ENCODE measurements at places on chromosomes 1 and 21.

- no peak for DNase-seq
Measured at GRCh38 chr1:66876664-66877063, 48.0 kb downstream of the DNAI4 start.

- DNase-seq: no peak
Measured at GRCh38 chr1:171195767-171196166, 10.7 kb downstream of the FMO2 start.

DNA sequence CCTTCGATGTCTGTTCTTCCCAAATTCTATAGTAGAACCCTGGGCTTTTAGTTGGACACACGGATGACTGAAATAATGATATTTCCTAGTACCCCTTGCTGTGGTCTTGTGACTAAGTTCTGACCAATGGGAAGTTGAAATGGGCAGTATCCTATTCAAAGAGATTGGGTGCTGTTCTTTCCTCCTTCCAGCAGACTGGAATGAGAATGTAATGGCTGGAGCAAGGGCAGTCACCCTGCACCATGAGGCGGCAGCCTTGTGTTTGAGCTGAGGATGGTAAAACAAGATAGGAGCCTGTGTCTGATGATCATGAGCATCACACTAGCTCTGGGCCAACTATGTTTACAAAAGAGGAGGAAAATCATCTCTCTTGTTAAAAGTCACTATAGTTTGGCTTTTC, 5.1 kb upstream of the SRM start:
- DNase-seq: no peak

DNA sequence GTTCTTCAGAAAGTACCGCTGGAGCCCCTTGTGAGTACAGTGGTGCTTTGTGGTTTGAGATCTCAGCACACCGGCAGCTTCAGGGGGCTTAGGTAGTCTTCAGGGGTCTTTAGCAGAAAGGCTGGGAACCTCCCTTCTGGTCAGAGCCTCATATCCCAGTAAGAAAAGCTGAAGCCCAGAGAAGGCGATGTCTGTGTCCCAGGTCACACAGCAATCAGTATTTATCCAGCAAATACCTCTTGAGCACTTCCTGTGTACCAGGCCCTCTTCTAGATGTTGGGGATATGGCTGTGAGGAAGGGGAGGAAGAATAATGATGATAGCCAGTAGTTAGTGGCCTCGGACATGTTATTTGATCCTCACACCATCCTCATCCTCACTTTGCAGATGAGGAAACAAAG, 14.3 kb downstream of the SERINC2 start:
- DNase-seq: no peak

DNA sequence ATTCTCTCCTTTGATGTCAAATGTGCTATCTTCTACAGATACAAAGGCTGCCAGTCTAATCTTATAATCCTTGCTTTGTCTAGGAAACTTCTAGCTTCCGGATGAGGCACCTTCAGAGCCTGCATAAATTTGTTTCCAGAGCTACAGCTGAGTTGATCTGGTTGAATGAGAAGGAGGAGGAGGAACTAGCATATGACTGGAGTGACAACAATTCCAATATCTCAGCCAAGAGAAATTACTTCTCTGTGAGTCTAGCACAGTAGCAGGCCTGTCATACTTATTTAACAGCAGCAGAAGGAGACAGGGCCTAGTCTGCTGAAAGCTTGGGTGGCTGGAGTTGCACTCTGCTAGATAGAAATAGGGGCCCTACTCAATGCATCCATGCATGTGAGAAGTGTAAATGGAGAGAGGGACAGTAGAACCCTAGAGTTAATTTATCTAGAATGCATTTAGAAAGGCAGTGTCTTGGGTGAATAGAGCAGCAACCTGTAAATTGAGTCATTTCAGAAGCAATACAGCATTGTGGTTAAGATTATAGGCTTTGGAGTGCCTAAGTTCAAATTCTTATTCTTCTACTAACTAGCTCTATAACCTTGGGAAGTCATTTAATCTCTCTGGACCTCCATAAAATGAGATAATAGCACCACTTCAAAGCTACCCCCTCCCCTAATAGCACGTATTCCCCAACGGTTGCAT, 89.0 kb downstream of the MACF1 start:
- DNase-seq: no peak

- peak; percentile 50 for DNase-seq
Measured at GRCh38 chr1:231929311-231929710, 302.7 kb downstream of the DISC1 start.

DNA sequence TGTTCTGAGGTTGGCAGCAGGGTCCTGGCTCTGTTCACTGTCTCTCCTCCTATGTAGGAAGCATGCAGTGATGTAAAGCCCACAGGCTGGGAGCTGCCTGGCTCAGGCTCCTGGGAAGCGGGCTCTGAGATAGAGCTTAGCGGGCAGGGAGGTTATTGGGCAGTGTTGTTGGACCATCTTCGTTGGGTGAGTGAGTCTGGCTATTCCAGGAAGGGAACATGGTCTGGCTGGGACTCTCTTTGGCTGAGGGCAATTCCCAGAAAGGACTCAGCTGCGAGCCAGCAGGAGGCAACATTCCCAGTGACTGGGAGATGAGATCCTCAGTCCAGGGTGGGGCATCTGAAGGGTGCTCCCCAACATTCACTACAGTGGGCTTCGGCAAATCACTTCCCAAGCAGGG, 96.2 kb downstream of the CCDC185 start:
- no peak for DNase-seq

GRCh38 chr21:31946231-31946630, 73.4 kb downstream of the HUNK start:
- DNase-seq: no peak

- DNase-seq: no peak
Measured at GRCh38 chr21:14888202-14888601, 176.6 kb downstream of the NRIP1 start.

GRCh38 chr21:18499761-18500376, 96.3 kb upstream of the TMPRSS15 start:
- peak; percentile 16 for DNase-seq

GRCh38 chr1:47175227-47175934, 14.5 kb downstream of the PDZK1IP1 start:
- peak; percentile 46 for DNase-seq

DNA sequence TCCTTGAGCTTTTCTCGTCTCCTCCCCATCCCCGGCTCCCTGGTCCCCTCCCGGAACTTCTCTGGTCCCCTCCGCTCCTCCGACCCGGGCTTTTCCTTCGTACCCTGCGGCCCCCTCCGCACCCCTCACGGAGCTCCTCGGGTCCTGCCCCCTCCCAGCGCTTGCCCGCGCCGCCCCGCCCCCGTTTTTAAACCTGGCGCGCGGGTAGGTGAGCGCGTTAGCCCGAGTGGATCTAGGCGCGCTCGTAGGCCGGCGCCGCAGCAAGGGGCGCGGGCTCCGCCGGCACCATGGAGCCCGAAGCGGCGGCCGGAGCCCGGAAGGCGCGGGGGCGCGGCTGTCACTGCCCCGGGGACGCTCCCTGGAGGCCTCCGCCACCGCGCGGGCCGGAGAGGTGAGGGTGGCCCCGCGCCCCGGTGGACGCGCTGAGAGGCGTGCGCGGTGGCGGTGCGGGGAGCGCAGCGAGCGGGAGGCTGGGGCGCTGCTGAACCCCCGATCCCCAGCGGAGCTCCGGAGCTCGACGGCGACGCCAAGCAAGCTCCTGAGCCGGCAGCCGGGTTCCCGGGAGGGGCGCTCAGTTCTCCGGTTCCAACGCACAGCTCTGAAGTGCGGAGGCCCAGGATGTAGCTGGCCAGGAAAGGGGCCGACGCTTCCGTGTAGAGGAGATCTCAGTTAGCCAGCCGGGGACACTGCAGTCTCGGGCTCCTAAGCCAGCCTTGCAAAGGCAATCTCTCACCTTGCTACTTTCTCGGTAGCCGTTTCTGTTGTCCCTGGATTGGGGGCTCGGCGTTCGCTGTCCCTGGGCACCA, at the start of gene RIPPLY3:
Gene RIPPLY3 (plus strand): TSS at position 217 of the 806 bp plus-strand sequence. CDS start 71 bp downstream, at position 288.
- DNase-seq: peak; percentile 7

- no peak for DNase-seq
Measured at GRCh38 chr1:54816951-54817350, 15.8 kb upstream of the TTC22 start.

DNA sequence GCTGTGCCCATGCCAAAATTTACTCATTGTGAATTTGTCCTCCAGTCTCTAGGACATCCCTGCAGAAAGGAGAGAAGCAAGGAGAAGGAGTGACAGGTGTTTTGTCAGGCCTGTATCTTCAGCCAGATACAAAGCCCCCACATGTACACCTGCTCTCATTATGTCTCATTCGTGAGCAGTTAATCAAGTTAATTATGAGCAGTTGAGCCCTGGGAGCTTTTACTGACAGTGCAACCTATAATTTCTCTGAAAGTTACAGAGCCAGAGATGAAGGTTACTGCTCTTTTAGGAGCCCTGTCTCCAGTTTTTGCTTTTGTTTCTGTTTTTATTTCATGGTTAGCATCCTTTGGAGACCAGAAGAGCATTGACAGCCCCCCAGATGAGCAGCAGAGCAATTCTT, 5.0 kb upstream of the ILDR2 start:
- no peak for DNase-seq

GRCh38 chr21:37195059-37195458, 72.1 kb downstream of the VPS26C start:
- DNase-seq: no peak

DNA sequence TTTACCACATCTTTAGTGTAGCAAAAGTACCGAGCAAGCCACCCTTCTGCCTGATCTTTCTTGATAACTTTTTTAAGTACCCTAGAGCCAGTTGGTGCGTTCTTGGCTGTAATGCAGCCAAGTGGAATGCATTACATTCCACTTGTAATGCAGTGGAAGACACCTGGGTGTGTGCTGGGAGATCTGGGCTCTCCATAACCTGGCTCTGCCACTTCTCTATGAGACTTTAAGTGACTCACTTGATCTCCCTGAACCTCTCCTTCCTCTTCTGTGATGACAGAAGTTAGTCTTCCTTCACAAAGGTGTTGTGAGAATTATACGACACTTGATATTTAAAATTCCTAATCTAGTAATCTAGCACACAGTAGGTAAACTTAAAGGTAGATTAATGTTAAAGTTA, 35.3 kb upstream of the NFIA start:
- no peak for DNase-seq

- DNase-seq: no peak
Measured at GRCh38 chr1:69540052-69540451, 27.7 kb upstream of the LRRC7 start.

- DNase-seq: no peak
Measured at GRCh38 chr1:60488847-60489246, 415.3 kb upstream of the C1orf87 start.

DNA sequence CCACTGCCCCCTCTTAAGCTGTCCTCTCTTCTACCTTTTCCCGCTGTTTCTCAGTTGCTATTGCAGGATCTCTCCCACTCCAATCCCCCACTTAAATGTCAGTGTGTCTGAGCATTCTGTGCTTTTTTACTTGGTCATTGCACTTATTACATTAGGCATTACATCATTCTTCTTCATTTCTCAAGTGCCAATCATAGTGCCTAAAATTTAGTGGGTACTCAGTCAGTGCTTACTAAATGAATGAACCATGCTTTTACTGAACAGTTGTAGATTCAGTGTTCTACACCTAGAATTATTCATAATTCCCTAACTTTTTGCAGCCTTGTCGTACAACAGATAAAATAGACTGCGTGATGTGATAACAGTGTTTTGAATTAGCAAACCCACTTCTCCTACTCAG, 19.4 kb downstream of the ARMH1 start:
- DNase-seq: no peak

GRCh38 chr1:246477634-246478033, 29.4 kb downstream of the SMYD3 start:
- no peak for DNase-seq

DNA sequence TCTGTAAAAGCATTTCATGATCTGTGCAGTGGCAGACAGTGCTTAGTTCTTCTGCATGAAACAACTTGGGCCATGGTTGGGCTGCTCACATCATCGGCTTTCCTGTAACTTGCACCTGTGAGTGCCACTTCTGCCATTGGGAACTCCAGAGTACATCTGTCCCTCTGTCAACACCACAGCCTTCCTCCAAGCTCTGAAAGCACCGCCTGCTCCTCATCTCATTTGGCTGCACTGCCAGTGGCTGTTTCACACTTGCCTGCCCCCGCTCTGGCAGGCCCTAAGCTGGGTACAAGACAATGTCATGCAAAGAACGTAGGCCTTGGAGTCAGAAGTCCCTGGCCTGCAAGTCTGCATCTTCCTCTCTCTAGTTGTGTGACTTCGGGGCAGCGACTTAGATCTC, 46.4 kb downstream of the DDX20 start:
- DNase-seq: no peak

DNA sequence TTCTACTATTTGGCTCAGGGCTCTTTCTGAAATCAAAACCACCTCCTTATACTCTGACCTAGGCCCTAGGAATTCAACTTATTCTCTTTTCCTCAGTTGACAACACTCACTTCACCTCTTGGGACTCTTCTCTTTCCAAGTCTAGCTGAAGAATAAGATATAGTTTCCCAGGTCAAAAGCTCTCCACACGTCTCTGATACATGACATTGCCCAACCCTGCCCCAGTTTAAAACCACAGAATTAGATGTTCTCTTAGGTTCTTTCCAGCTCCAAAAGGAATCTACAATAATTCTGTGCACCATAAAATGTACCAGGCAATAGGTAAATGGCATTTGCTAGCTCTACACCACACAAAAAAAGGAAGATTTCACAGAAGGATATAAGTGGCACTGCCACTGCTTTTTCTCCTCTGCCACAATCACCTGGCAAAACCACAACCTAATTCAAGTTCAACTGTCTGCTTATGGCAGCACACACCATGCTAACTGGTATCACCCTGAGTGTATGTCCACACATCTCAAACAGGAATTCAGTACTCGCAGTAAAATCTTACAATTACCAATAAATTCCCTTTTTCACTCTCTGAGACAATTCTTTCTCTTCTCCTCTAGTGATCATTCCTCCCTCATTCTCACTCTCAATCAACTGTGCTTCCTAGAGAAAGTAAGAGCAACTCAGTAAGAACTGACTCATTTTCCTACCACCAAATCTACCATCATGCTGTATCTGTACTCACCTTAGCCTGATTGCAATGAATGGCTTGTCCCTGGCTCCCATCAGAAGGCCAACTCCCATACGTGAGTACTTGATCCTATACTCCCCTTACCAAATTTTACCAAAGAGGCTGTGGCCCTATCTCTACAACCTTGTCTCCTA, 27.3 kb downstream of the ZBTB8OS start:
- DNase-seq: no peak

- no peak for DNase-seq
Measured at GRCh38 chr1:1128454-1129139, 12.7 kb upstream of the C1orf159 start.

DNA sequence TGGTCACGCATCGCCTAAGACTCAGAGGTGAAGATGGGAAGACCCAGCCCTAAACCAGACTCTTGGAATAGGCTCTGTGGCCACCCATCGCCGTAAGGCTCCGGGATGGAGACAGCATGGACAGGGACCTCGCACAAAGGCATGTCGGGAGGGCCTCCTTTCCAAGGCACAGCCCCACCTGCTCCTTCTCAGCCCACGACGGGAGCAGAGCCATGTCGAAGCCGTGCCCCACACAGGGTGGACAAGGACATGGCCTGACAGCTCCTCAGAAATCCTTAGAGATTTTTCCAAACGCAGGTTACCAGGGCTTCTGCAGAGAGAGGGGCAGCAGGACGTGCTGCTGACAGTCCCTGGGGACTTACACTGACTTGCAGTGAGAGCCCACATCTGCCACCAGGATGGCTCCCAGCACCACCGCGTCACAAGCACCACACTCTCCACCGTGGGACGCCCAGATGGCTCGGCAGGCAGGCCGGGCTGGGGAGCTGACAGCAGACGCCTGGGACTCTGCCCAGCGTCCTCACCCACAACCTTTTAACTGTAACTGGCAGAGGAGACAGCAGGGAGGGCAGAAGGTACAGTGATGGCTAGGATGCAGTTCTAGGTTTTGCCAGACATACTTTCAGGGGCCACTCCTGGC, 12.0 kb downstream of the SSU72 start:
- no peak for DNase-seq
